ENCODE measurements at places on chromosomes 16 and 17.

DNA sequence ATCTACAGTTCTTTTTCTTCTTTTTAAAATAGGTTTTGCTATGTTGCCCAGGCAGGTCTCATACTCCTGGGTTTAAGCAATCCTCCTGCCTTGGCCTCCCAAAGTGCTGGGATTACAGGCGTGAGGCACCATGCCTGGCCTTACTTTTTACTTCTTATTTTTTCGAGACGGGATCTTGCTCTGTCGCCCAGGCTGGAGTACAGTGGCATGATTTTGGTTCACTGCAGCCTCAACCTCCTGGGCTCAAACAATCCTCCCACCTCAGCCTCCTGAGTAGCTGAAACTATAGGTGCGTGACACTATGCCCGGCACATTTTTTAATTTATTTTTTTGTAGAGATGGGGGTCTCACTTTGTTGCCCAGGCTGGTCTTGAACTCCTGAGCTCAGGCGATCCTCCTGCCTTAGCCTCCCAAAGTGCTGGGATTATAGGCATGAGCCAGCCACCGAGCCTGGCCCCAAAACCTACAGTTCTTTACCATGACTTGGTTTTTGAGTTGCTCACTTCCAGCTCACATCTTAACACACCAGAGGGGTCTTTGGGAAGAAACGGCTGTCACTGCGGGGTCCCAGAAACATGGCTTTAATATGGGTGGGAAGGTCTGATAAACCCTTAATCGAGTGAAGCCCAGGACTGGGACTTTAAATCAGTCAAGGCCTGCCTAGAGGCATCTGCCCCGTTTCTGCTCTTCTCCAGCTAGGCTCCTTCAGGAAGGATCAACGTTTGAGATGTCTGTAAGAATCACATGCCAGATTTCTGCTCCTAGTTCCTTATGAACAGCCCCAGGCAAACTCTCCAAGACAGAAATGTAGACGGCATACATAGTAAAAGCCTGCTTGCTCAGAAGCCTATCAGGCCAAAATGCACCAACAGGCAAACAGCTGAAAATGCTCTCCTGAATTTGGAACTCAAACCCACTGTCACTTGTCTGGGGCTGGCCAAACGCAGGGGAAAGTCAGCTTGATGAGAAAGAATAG, 91.7 kb upstream of the TOB1 start:
- no peak for DNase-seq

DNA sequence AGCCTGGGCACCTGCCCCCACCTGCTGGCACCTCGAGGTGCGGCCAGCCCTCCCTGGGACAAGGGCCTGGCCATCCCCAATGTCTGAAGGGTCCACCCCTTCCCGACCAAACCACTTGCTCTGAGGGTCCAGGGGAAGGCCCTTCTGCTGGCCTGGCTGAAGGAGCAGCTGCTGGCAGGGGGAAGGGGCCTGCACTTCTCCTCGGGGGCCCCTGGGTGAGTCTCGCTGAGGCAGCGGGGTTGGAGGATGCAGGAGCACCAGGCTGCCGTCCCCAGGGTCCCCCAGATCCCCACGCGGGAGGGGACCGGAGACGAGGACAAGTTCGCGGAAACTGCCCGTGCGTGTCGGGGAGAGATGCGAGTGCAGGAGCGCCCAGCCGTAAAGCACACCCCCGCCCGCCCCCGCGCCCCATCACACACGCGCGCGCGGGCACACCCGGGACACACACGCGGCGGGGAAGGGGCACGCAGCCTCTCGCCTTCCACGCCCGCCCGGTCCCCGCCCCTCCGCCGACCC, 725 bp upstream of the CACNA1H start:
- no peak for DNase-seq

- DNase-seq: no peak
Observed at GRCh38 chr17:67557921-67558320, 159.8 kb upstream of the NOL11 start.

DNA sequence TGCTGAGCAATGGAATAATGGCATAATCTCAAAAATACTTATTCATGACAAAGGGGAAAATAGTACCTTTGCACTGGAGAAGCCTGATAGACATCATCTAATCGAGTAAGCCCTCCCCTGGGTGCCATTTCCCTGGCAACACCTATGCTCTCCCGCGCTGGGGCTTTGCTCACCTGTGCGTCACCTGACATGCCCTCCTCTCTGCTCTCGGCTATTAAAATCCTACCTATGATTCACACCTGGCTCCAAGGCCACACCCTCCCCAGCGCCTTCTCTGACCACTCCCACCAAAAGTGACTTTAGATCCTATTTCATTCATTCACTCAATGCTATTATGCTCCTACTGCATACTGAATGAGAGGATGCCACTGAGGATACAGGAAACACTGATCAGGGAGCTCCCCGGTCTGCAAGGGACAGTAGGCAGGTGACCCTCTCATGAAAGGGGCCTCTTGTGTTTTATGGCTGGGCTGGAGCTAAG, 83.9 kb downstream of the NT5M start:
- no peak for DNase-seq

GRCh38 chr17:29041571-29041970, 1.4 kb upstream of the PIPOX start:
- DNase-seq: no peak

DNA sequence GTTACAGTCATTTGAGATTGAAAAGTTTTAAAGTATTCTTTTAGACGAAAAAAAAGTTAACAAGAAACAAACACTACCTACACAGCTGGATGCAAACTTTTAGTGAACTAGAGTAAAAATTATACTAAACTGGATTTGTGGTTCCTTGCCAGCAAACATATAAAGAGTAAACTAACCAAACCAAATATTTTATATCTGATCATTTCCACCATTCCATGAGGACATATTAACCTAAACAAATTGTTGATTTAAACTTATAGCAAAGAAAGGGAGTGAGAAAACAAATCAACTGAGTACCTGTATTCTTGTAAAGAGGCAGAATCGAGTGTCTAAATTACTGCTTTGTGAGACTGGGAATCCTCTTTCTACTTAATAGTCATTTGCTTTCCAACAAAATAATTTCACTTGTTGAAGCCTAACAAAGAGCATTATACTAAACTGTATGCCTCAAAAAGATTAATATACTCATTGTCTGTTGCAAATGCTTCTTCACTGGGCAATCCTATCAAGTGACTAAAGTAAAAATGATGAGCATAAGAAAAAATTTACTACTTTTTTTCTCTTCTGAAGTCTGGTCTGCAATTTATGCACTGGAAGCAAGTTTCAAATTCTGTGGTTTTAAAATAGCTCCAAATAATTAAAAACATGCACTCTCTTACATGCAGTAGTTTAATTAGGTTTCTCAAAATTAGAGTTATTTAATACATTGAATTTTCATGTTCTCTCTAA, 37.5 kb downstream of the AKAP10 start:
- no peak for DNase-seq

- no peak for DNase-seq
Observed at GRCh38 chr17:67574658-67575293, 143.0 kb upstream of the NOL11 start.

- DNase-seq: no peak
Observed at GRCh38 chr17:46195217-46195855, 2.1 kb upstream of the KANSL1 start.

DNA sequence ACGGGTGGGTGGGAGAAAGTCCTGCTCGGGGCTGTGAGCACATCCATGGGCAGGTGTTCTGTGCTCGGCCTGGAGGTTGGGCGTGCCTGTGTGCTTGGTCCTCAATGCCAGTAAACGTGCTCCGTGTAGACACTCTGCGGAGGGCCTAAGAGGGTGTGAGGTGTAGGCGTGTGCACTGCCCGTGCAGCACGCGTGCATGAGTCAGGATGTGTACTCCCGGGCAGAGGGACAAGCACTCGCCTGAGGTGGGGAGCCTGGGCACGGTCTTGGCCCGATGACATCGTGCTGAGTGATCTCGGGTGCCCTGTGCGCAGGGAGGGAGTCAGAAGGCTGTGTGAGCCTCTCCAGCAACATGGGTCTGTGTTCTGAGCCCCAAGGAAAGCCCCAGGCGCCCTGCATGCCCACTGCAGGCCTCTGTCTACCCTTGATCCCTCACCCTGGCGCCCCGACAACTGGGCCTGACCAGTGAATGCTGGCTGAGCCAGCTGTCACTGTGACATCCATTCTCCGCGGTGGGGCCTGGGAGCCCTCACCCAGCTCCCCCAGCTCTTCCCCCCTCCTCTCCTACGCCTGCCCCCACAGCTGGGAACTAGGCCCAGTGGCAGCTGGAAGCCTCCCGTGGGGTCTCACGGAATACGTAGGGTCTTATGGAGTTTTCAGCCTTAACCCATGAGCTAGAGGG, 23.5 kb upstream of the NXPH3 start:
- no peak for DNase-seq

GRCh38 chr17:66283296-66283934, 19.0 kb upstream of the PRKCA start:
- DNase-seq: no peak

Data from erythroblast (primary cell).